ENCODE measurements at places on chromosomes 5 and 9. TPM values are rescaled to one million over a fixed set of nuclear protein-coding genes. Genes with fewer than 3 reads are reported as not detected.

The MAT2B gene
- 42.2 TPM for total RNA-seq

The SLC27A6 gene
- total RNA-seq: 0.04 TPM

The SCGB3A2 gene
- not detected for total RNA-seq

The NIPAL4 gene
- total RNA-seq: not detected

The PCDHB14 gene
- 10.9 TPM for total RNA-seq

The MSANTD3 gene
- total RNA-seq: 63.9 TPM

The GABRA1 gene
- not detected for total RNA-seq

The KCNIP1 gene
- total RNA-seq: 1.4 TPM

The FBXO10 gene
- 31.3 TPM for total RNA-seq

The MARVELD2 gene
- 0.28 TPM for total RNA-seq

The KCNN2 gene
- not detected for total RNA-seq

Data from SJCRH30 (cell line).